ENCODE measurements at places on chromosomes 2 and 18.

DNA sequence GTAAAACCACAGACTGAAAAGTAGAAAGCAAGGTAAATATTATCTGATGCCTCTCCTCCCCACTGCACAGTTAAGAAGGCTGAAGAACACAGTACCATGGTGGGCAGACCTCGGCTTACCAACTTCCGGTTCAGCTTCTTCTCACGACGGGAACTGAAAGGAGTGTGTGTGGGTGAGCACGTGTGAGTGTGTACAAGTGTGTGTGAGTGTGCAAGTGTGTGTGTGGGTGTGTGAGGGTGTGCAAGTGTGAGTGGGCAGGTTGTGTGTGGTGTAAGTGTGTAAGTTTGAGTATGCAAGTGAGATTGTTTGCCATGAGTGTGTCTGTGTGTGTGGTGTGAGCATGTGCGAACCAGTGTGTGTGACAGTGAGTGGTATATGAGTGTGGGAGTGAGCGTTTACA is 103.5 kb downstream of the ADD2 start:
- no peak for DNase-seq

DNA sequence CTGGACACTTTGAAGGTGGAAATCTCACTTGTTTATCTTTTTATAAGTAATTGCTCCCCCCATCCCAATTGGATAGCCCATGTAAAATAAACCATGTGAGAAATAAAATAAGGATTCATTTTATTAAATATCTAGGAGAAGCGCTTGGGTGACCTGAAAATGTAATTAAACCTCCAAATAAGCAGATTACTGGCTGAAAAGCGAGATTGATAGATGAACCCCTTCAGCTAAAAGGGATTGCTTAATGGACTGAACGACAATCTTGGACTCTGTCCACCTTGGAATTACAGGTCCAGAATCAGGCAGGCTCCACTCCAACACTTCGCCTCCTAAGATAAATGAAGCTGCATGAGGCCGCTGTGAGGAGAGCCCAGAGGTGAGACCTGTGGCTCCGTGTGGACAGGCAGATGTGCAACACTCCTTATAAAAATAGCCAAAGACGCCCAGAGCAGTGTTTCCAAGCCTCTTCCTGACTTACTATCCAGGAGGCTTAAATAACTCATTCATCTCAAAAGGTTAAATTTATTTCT is 441.5 kb downstream of the MTX2 start:
- no peak for DNase-seq

GRCh38 chr2:229748950-229749349 is 34.6 kb upstream of the DNER start:
- DNase-seq, result no peak

DNA sequence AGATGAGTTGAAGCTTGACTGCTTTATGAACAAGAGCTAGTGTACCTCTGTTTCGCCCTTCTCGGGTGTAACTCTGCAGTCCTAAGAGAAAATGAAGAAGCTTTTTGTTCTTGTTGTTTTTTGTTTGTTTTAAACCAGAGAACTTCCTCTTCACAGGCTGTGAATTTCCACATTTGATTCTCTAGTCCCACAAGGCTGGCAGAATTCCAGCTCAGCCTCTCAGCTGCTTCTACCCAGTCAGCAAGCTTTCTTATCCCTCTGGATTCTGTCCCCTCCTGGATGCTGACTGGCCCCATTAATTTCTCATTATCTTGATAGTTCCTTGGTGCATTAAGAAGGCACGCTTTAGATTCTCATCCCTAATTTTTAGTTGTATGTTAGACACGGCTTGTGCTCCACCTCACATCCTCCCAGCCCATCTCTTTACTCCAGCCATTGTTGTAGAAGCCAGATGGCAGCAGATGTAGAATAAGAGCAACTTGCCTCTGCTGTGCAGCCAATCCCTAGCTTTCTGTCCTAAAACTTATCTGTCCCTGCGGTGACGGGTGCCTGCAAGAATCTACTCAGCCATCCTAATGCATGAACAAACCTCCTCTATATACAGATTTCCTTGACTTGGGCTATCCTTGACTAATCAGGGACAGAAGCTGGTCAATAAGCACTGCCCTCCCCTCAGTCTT is 12.3 kb upstream of the RESP18 start:
- DNase-seq, result peak; percentile 34

- DNase-seq, result no peak
Measured at GRCh38 chr2:241507430-241508239, 749 bp downstream of the STK25 start.

GRCh38 chr2:231693956-231694355 is 14.4 kb upstream of the PTMA start:
- DNase-seq, result no peak

DNA sequence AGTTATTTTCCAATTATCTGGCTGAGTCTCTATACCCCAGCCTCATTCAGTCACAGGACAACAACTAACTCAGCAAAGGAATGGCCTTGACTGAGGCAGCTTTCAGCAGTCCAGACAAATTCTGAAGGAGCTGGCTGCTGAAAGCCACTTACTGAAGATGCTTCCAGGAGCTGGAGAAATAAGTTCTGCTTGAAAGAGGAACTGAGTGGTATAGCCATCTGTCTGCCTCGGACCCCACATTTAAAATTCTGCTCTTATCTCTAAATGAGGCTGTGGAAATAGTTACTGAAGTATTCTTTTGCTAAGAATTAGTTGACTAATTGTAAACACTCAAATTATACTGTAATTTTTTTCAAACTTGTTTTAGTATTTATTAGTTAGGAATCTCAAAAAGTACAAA is 9.1 kb upstream of the GPD2 start:
- no peak for DNase-seq

DNA sequence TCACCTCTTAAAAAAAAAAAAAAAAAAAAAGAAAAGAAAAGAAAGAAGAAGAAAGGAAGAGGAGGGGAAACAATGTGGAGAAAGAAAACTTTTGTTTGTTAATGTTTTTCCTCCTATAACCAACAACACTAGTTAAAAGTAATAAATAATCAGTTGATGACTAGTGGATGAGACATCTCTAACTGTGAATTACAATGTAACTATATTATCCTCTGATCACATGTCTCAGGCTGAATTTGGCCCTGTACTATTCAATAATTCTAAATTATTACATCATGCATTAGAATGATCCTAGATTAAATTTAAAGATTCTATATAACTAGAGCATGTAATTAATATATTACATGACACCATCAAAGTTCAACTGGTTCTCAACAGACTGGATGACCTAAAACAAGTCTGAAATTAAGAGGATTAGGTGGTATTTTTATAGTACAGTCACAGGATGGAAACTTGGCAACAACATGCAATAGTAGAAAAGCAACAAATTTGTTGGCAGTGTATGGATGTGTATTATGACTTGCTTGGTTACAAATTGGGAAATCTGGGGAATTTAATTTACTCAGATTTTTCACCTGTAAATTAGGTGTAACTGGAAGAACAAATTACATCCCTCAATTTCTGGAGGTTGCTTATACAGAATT is 269.3 kb upstream of the SETBP1 start:
- DNase-seq, result no peak
